PC-9 (cell line): ENCODE measurements at places on chromosomes 6 and 20. TPM values are rescaled to one million over a fixed set of nuclear protein-coding genes. Genes with fewer than 3 reads are reported as not detected.

- DNase-seq = no peak
These were observed 26.5 kb downstream of the THBS2 start for GRCh38 chr6:169227116-169227515.

DNA sequence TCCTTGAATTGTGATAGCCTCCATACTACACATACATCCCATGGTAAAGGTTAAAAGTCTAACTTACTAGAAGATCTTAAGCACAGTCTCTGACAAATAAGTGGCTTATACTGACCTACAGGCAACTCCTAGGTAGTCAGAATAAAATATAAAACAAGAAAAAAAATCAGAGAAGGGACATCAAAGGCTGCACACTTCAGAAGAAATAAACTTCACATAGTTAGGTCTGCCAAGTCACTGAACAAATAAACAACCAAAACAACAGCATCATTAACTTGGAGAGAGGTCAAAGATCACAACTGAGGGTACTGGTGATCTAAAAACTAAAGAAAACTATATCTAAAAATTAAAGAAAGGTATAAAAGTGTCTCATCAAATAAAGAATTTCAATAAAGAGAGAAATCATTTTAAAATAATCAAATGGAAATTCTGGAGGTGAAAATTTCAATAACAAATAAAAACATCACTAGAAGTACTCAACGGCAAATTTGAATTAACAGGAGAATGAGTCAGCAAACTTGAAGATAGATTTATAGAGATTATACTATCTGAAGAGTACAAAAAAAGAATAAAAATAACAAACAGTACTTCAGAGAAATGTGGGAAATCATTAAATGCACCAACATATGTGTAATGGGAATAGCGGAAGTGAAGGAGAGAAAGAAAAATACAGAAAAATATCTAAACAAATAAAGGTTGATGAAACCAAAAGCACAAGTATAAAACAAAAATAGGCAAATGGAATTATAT, 88.0 kb upstream of the UST start:
- no peak for DNase-seq

DNA sequence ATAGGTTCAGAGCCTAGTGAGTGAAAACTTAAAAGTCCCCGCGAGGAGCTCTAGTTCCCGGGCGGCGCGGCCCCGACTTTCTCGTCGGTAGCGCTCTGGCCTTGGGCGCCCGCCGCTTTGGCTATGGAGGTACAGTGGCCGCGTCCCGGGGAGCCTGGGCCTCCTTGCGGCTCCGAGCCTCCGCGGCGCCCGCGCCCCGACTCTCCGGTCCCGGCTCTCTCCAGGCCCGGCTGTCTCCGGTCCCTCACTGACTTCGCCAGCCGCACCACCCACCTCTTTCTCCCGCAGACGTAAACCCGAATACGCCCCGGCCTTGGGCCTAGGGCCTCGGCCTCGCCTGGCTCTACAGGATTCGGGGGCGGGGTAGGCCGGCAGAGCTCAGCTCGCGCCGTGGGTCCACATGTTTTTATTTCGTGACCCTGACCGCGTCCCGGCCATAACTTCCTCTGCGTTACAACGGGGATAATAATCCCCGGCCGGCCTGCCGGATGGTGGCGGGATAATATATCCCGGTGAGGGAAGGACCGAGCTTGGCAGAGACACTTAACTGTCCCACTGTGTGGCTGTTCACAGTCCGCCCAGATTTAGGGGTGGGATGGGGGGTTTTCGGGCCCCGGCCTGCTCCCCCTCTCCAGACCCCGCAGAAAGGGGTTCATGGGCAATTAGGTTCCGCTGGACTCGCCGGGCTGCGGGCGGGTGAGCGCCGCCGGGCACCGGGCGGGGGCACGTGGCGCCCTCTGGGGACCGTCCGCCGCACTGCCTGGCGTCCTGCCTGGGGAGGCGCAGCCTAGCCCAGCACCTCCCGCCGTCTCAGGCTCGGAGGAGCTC, 10.0 kb upstream of the TBX18 start:
- DNase-seq = peak; percentile 41

GRCh38 chr6:21738180-21739094, 144.9 kb downstream of the SOX4 start:
- peak; percentile 93 for DNase-seq

DNA sequence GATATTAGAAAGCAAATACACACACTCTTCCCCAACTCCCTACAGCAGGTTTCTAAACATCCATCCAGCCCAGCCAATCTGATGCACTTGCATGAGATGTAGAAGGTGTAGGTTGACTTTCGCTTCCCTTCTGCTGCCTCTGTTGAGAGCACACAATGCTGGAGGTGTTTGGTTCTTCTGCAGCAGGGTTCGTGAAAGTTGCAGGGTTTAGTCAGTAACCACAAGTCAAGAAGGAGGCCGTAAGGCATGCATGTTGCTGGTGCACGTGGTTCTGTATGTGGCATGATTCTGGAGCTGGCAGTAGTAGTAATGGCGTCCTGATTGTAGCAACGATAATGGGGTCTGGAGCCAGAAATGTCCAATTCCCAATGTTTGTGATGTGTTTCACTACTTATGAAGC, 53.0 kb downstream of the DEK start:
- DNase-seq = no peak

DNA sequence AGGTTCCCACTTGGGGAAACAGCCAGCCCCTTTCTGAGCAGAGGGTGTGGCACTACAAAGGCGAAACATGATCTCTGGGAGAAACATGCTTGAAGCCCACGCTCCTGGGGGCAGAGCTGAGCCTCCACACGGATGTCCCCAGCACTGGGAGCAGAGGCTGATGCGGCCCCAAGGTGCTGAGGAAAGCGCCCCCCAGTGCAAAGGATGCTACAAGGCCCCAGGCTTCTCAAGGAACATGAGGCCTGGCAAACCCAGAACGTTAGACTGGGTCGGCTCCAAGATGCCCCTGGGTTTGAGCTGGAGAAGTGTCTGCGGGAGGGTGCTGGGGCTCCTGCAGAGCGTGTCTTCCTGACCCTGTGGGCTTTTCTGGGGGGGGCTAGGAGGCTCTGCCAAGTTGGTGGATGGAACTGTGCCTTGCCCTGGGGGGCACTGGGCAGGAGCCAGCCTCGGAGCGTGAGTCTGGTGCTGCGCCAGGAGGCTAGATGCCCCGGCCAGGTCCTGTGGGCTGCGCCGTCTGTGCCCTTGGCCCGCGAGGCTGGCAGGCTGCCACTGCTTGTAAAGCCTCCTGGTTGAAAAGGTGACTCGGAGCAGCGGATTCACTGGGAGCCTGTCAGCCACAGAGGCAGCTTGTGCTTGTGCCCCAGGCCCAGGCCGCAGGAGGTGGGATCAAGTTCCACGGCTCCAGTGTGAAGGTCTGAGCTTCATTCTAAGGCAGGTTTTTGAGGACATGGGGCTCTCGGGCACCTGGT, 8.1 kb downstream of the SYNJ2 start:
- DNase-seq = peak; percentile 46

DNA sequence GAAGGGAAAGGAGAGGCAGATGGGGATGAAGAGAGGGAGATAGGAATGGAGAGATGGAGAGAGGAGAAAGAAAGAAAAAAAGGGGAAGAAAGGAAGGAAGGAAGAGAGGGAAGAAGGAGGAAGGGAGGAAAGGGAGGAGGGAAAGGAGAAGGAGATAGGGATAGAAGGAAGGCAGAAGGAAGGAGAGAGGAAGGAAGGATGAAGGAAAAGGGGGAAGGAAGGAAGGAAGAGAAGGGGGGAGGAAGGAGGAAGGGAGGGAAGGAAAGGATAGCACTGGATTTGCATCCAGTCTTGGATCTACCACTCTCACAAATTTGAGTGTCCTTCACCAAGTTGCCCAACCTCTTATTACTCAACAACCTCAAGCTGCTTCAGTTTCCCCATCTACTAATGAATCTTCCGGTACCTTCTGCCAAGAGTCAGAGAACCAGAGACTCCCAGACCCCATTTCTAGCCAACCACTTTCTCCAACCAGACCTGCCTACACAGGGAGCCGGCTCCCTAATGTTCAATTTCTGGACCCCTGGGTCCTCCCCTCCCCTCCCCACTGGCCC, 79.7 kb upstream of the FOXP4 start:
- DNase-seq = no peak

DNA sequence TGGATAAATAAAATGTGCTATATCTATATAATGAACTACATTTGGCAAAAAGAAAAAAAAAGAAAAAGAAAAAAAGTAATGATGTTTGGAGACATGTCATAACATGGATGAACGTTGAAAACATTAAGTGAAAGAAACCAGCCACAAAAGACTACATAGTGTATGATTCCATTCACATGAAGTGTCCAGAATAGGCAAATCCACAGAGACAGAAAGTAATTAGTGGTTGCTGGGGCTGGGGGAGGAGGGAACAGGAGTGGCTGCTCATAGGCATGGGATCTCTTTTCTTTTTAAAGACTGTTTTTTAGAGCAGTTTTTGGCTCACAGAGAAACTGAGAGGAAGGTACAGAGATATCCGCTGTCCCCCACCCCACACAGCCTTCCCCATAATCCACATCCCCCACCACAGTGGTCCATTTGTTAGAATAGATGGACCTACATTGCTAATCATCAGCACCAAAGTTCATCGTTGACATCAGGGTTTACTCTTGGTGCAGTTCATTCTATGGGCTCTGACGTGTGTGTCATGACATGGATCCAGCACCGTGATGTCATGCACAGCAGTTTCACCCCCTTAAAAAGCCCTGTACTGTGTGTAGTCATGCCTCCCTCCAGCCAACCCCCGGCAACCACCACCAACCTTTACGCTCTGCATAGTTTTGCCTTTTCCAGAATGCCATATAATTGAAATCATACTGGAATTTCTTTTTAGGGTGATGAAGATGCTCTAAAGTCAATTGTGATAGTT, 240.9 kb upstream of the RREB1 start:
- no peak for DNase-seq

The PBX2 gene
- 88.2 and 89.3 TPM in 2 replicates for total RNA-seq

The KCNK15 gene
- total RNA-seq = 0.20 and 0.26 TPM in 2 replicates

The ADTRP gene
- 4.1 and 7.9 TPM in 2 replicates for total RNA-seq
